Hypothalamus (tissue), 51 donors: ENCODE measurements at places on chromosomes 16 and 17.

GRCh38 chr16:8957063-8957397, 6.7 kb downstream of the USP7 start:
- DNase-seq: no peak

DNA sequence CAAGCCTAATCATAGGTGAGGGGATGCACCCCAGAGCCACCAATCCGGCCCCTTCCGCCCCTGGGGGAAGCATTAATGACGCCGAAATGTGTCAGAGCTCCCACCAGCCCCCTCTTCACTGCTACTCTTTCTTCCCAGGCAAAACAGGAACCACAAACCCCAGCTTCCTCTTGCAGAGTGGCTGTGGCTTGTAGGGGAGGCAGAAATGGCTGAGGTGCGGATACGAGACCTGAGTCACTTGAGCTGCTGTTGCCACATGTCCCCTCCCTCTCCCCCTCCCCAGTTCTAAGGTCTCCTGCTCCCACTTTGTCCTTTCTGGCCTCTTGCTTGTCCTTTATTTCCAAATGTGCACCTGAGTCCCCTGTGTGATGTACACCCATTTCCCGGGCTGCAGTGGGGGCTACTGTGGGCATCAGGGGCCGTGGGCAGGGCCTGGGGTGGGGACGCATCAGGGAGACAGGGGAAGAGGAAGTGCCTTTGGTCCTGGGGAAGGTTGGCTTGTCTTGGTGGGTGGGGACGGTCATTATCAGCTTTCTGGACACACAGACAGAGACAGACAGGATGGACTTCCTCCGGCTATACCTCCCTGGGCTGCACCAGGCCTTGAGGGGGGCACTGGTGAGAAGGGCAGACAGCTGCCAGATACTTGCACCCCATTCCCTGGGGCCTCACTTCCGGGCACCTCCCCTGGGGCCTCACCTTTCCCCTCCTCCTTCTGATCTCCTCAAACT, at the start of gene APOBR:
TSS of gene APOBR (plus strand) at position 523 of the 731 bp plus-strand sequence. CDS start at position 562, 39 bp downstream.
- DNase-seq: no peak

DNA sequence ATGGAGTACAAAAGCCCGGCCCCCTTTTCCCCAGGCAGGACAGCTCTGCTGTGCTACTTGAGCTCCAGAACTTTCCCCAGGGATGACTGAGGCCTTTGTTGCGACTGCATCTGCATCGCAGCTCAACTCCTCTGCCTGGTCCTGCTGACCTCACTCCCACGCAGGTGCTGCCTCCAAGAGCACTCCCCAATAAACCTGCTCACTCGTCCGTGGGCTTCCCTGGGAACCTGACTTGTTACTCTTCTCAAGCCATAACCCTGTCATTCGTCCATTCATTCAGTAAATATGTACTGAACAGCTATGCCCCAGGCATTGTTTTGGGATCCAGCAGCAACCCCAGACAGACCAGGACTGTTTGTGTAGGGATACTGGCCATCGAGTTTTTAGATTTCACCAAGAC, 11.6 kb upstream of the RMI2 start:
- no peak for DNase-seq

DNA sequence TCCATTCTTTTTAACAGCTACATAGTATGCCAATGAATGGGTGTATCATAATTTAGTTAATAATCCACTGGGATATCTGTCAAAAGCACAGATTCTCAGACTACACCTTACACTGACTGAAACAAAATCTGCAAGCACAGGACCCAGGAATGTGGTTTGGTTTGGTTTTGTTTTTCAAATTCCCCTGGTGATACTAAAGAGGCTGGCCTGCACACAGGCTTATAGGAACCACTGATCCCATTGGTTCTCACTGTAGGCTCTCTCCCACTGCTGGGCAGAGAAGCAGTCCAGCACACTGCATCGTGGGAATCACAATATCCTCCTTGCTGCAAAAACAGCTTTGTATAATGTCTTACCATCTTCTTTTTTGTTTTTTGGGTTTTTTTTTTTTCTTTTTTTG, 67.1 kb downstream of the TEX14 start:
- no peak for DNase-seq

DNA sequence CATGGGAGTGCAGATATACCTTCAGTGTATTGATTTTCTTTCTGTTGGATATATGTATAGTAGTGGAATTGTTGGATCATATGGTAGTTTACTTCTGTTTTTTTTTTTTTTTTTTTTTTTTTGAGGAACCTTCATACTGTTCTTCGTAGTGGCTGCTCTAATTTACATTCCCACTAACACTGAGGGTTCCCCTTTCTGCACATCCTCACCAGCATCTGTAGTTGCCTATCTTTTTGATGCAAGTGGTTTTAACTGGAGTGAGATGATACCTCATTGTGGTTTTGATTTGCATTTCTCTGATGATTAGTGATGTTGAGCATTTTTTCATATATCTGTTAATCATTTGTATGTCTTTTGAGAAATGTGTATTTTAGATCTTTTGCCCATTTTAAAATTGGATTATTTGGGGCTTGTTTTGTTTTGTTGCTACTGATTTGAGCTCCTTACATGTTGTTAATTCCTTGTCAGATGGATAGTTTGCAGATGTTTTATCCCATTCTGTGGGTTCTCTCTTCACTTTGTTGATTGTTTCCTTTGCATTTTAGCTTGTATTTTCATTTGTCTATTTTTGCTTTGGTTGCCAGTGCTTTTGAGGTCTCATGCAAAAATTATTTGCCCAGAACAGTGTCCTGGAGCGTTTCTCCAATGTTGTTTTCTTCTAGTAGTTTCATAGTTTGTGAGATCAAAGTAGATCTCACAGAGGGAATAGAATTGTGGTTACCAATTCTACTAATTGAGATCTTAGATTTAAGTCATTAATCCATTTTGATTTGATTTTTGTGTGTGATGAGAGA, 25.0 kb upstream of the BCAS3 start:
- DNase-seq: no peak

DNA sequence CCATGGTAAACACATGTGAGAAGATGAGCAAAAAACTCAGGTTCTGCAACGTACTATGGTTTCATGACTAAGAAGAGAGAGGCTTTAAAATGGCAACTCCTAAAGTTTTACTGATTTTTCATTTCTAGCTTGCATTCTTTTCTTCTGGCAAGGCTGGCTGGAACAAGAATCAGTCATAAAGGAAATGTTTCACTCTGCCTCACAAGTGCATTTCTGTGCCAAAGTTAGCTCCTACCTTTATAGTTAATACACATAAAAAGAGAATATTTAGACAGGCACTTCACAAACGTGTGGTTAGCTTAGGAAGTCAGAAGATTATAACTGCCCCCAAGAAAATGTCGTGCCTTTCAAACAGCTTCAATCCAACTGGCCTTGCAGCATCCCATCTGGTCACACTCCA, 417.1 kb upstream of the CDH11 start:
- no peak for DNase-seq

DNA sequence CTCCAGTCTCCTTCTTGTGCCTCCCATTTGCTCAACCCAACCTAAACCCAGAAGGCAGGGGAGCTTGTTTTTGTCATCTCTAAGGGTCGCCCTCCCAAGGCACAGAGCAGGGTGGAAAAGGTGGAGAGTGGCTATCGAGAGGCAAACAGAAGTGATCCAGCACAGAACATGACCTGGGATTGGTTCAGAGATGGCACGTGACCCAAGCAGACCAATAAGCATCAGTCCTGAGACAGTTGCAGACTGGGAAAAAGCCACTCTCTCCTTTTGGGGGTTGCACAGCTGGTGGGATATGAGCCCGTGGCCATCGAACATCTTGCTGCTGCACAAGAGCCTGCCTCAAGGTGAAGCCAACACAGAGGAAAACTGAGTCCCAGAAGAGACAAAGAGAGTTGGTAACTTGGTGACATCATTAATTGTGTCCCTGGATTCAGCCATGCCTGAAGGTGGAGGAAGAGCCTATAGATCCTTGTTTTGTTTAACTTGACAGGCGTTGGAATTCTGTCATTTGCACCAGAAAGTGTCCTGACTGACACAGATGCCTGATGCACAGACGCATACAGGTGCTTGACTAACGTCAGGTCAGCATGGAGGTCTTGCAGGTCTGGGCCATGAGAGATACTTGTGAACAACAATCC, 28.2 kb upstream of the CSNK2A2 start:
- no peak for DNase-seq

GRCh38 chr17:61756561-61756960, 106.8 kb downstream of the BRIP1 start:
- DNase-seq: no peak

GRCh38 chr17:36870720-36870999, 66.6 kb upstream of the LHX1 start:
- no peak for DNase-seq

GRCh38 chr17:40111221-40112128, 10.3 kb upstream of the MSL1 start:
- no peak for DNase-seq

DNA sequence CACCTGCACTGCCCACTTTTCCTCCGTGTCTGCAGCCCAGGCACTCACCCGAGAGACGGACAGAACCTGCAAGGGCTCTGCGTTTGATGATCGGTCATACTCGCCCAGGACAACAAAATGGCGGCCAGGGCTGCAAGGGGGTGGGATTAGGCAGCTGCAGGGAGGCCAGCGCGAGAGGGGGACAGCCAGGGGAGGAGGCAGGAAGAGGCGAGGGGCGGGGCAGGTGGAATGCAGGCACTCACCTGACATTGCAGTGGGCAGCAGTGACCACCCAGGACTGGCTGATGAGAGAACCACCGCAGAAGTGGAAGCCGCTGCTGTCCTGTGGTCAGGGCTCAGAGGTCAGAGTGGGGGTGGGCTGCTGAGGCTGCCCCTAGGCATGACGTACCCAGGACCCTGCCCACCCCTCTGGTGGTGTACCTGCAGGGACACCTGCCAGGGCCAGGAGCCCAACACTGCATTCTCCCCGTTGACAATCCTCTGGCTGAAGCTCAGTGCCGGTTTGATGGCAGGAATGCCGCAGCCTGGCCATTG, 917 bp downstream of the CTRL start:
- DNase-seq: no peak

- DNase-seq: no peak
These were observed 139.1 kb downstream of the CCT6B start for GRCh38 chr17:34822007-34822739.

DNA sequence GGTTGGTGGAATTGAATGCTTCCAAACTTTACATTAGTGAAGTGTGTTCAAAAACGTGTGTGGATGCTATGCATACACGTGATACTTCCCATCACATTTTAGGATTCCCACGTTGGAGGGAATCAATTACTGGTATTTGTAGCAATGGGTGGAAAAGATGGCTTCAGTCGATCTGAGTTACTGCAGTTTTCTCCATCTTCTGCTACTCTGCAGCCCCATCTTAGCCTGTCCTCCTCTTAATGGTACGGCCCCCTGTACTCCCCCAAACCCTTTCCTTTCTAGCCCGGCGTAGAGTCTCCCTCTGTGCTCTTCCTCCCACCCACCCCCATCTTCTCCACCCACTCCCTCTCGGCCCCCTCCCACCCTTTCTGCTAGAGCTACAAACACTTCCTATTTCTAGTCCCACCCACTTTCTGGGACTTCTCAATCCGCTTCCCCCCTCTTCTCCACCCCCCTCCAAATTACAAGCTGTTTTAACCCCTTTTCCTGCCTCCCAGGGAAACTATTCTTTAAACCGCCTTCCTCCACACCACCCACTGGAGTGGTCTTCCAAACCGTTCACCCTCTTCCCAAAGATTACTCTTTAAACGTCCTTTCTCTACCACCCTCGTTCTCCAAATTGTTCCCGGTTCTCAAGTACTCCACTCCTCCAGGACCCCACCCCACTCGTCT, 1.1 kb downstream of the CHTF8 start:
- DNase-seq: no peak

DNA sequence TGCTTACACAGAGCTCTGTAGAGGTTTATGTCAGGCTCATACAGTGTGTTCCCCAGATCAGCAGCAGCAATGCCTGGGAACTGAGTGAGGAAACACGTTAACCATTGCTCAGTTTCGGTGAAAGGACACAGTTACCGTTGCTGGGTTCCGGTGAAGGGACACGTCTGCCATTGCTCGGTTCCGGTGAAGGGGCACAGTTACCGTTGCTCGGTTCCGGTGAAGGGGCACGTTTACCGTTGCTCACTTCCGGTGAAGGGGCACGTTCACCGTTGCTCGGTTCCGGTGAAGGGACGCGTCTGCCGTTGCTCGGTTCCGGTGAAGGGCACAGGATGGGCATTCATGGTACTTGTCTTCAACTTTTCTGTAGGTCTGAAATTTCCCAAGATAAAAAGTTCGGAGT, 81.7 kb downstream of the MRM3 start:
- no peak for DNase-seq

- DNase-seq: no peak
These were observed at the start of gene CES5A for GRCh38 chr16:55875273-55875672. CES5A (minus strand) TSS chr16:55875373; CDS start chr16:55875221, 152 bp downstream.

DNA sequence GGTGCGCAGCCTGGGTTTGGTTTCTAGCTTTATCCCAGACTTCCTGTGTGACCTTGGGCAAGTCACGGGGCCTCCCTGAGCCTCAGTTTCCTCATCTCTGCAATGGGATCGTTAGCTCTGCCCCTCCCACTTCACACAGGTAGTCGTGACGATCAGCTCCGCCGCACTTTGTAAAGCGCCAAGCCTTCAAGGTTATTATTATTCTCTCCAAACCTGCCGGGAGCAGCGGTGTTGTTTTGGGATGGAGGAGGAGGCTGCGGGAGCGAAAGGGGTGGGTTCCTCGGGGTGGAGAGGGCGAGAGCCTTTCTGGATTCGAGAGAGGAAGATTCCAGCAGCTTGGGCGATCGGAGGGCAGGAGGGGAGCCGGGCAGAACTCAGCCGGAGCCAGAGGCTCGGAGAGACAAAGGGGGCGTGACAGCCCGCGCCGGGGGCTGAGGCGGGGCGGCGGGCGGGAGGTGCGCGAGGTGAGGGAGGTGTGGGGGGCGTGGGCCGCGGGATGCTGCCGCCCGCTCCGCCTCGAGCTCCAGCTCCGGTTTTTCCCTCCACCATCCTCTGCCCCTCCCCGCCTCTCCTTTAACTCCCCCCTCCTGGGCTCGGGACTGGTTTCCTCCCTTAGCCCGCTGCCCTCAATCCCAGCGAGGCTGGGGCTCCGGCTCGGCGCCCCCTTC, at the start of gene EFNB3:
TSS of gene EFNB3 (plus strand) at position 602 of the 668 bp plus-strand sequence. CDS start 397 bp downstream, outside the sequence.
- no peak for DNase-seq

- no peak for DNase-seq
These were observed 30.3 kb downstream of the KLHDC4 start for GRCh38 chr16:87735270-87736007.

GRCh38 chr17:37678036-37678435, 34.8 kb upstream of the DDX52 start:
- DNase-seq: no peak

- DNase-seq: no peak
These were observed 2.1 kb downstream of the P2RX5 start for GRCh38 chr17:3693829-3694231.

GRCh38 chr16:66899945-66900710, 18.6 kb downstream of the CDH16 start:
- no peak for DNase-seq

- DNase-seq: no peak
These were observed 313.6 kb downstream of the GRIN2A start for GRCh38 chr16:9868606-9869149.
